ENCODE measurements at places on chromosomes 2 and 18. TPM values are rescaled to one million over a fixed set of nuclear protein-coding genes. Genes with fewer than 3 reads are reported as not detected.

NFU1 gene
- 62.5 TPM for polyA plus RNA-seq

IL18RAP gene
- polyA plus RNA-seq: 0.18 TPM

MEP1B gene
- not detected for polyA plus RNA-seq

ECEL1 gene
- polyA plus RNA-seq: 0.05 TPM

Measured in right cardiac atrium (tissue), 5 donors.